ENCODE measurements at places on chromosomes 7 and 10. TPM values are rescaled to one million over a fixed set of nuclear protein-coding genes. Genes with fewer than 3 reads are reported as not detected.

Gene COL13A1
- 0.33 TPM for total RNA-seq

Gene TRIM56
- total RNA-seq = 8.8 TPM

Gene GDF10
- 0.12 TPM for total RNA-seq

Gene BTBD16
- 0.41 TPM for total RNA-seq

All from A549 treated with RU486 at 1 μM for 4 hours (cell line).